ENCODE measurements at places on chromosomes 7 and 10.

DNA sequence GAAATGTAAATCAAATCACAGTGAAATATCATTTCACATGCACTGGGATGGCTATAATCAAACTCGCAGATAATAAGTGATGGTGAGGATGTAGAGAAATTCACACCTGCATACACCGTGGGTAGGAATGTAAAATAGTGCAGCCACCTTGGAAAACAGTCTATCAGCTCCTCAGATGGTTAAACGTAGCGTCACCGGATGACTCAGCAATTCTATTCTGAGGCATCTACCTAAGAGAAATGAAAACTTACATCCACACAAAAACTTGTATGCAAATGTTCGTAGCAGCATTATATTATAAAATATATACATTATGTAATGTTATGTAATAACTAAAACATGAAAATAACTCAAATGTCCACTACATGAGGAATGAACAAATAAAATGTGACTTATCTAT is 38.9 kb downstream of the SH3PXD2A start:
- DNase-seq, result no peak

GRCh38 chr7:151537818-151538561 is 18.3 kb upstream of the RHEB start:
- peak; percentile 62 for DNase-seq

- DNase-seq, result no peak
These were observed 131.3 kb downstream of the ANK3 start for GRCh38 chr10:60258429-60258797.

GRCh38 chr10:123796736-123797135 is 94.9 kb downstream of the CPXM2 start:
- no peak for DNase-seq

- DNase-seq, result no peak
These were observed 261.4 kb downstream of the GRID1 start for GRCh38 chr10:86105181-86105580.

DNA sequence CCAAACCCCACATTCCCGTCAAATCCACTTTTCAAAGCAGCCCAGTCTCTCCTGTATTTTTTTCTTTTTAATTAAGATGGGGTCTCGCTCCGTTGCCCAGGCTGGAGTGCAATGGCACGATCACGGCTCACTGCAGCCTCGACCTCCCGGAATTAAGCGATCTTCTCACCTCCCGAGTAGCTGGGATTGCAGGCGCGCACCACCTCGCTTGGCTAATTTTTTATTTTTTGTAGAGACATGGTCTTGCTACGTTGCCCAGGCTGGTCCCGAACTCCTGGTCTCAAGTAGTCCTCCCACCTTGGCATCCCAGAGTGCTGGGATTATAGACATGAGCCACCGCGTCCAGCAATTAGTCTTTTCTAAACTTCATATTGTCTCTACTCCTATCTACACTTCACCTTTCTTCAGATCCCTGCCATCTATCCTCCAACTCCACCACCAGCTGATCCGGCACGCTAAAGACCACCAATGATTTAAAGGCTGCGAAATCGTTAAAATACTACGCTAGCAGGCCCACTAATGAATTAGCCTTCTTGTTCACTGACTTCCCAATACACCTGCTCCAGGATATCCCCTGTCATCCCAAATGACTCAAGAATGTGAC is 525 bp upstream of the CHUK start:
- DNase-seq, result no peak

GRCh38 chr10:32318476-32318896 is 28.5 kb downstream of the EPC1 start:
- no peak for DNase-seq

- no peak for DNase-seq
These were observed 442.5 kb downstream of the SEMA3D start for GRCh38 chr7:84744385-84744784.

DNA sequence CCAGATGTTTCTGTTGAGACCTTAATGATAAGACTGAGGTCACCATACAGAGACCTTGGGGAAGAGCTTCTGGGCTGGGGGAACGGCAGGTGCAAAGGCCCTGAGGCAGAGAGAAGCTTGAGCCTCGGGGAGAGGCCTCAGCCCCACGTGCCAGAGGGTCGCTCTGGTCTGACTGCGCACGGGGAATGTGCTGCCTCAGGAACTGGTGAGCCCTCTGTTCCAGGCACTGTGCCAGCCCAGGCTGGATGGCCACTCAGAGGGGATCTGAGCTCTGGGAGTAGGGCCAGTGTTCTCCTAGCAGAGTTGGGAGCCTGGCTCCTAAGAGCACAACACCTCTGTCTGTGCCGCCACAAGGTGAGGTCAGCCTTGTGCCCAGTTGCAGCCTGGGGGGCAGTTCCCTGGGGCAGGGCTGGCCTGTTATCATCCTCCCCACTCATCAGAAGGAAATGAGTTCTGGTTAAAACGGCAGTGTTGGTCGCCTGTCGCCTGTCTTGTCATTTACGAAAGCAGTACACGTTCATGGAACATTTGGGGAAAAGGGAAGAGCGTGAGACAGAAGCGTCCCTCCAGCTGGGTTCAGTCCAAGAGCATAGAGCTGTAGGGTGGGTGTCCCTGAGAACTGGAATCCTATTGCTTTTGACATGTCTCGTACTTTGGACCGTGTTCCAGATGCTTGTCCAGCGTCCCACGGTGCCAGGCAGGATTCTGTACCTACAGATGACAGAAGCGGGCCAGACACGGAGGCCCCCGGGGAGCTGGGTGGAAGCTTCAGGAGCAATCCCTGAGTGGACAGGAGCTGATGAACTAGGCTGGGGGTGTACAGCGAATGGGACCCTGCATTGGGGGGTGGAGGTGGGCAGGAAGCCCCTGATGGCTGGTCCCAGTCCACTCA is 4.3 kb downstream of the TTYH3 start:
- peak; percentile 62 for DNase-seq

GRCh38 chr7:139773371-139773770 is 4.4 kb downstream of the HIPK2 start:
- DNase-seq, result no peak

- DNase-seq, result no peak
These were observed 8.1 kb upstream of the FAM107B start for GRCh38 chr10:14782691-14783363.

- DNase-seq, result no peak
These were observed 63.3 kb downstream of the AKR1B1 start for GRCh38 chr7:134395604-134396003.

DNA sequence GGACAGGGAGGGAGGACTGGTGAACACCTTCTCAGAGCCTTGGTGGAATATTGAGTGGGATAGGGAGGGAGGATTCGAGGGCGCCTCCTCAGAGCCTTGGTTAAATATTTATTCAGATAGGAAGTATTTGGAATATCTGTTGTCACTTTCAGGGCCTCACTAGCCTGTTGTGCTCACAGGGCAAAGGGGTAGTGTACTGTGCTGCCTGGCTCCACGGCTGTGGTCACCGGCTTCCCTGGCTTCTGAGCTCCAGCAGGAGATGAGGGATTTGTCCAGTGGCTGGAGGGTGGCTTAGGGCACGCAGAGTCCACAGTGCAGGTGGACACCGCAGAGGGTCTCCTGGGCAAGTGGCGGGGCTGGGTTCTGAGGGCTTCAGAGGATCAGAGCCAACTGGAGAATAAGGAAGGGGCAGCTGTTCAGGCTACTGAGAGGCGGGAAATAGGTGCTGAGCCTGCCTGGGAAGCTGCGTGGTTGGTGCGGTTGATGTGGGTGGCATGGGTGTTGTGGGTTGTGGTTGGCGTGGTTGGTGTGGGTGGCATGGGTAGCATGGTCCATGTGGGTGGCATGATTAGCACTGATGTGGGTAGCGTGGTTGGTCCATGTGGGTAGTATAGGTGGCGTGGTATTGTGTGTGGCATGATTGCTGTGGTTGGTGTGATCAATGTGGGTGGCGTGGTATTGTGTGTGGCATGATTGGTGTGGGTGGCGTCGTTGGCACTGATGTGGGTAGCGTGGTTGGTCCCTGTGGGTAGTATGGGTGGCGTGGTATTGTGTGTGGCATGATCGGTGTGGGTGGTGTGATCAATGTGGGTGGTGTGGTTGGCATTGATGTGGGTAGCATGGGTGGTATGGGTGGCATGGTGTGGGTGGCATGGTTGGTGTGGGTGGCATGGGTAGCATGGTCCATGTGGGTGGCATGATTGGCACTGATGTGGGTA is 16.7 kb downstream of the INPP5A start:
- peak; percentile 9 for DNase-seq

- no peak for DNase-seq
These were observed 348.7 kb upstream of the POT1 start for GRCh38 chr7:125278318-125278717.

- no peak for DNase-seq
These were observed 95.5 kb downstream of the INPP5A start for GRCh38 chr10:132632851-132633684.

GRCh38 chr7:147509035-147509501 is 1081.5 kb upstream of the C7orf33 start:
- no peak for DNase-seq

- DNase-seq, result no peak
These were observed 78.7 kb downstream of the CXCL12 start for GRCh38 chr10:44306147-44306710.

DNA sequence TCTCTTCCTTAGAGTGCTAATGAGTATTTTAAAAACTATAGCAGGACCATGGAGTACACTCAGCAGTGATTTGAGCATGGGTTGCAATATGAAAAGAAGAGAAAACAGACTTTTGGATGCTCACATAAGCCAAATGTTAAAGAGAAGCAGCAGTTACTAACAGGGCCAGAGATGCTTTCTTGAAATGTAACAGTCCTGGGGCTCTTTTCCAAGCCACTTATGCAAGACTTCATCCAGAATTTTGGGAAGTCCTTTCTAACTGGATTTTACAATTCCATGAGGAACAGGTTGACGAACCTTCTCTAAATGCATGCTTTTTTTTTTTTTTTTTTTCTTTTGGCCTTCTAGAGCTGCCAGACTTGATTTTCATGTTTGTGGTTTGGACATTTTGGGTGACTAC is 282.0 kb downstream of the SEC23IP start:
- DNase-seq, result no peak

DNA sequence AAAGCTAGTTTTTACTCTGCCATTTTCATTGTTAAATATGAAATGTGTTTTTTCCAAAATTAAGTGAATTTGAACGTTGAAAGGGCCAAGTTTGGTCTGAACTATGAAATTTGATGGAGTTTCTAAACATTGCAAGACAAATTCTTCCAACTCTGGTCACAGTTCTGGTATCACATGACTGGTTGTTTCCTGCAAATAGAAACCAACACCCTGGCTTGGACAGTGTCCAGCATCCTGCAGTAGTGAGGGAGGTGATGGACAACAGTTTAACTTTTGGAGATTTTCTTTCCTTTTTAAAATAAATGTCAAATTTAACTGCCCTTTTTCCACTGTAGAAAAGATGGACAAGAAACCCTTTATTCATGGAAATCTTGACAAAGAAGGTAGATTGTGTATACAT is 54.8 kb upstream of the AGBL3 start:
- DNase-seq, result no peak

Data from right hindlimb (tissue), 1 donor.